Frontal cortex (tissue), 4 donors: ENCODE measurements at places on chromosomes 4 and X.

GRCh38 chrX:7168371-7168770 lies 20.4 kb upstream of the PUDP start:
- DNase-seq = no peak

DNA sequence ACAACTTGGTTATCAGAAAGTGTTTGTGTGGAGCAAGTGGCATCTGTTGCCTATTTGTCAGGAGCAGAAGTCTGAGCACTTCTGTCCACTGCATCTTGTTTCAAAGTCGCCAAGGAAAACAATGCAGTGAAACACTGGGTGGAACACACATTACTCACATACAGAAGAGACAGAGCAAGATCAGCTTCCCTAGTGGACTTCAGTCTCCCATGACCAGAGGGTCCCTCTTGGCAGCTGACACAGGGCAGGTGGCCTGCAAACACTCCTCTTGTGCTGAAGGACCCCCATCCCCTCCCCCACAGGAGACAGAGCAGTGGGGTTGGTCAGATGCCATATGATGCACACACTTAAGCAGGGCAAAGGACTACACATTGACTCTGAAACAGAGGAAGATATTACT lies 3.6 kb upstream of the BBS12 start:
- DNase-seq = no peak

DNA sequence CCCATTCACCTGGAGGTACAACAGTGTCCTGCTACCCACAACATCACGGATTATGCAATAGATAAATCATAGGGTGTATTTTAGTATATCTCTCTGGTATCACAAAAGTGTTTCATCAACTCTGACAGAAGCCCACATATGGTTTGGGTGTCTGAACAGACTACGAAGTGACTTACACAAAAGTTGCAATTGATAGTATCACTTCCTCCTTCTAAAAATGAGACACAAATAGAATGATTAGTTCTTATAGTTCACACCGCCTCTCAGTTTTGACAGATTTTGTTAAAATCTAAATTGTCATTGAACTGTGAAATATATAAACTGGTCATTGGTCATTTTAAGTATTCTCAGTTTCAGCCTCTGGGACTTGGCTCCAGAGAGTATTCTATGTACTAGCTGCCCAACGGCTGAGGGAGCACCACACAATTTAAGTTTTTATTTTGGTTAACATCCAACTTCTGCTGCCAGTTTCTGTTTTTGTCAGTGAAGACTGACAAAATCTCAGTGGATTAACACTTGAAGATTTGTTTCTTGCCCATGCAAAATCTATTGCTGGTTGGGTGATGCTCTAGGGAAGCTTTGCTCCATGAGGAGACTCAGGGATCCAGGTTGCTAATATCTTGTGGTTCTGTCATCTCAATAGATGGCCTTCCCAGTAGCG lies 113.8 kb upstream of the PUDP start:
- DNase-seq = no peak

DNA sequence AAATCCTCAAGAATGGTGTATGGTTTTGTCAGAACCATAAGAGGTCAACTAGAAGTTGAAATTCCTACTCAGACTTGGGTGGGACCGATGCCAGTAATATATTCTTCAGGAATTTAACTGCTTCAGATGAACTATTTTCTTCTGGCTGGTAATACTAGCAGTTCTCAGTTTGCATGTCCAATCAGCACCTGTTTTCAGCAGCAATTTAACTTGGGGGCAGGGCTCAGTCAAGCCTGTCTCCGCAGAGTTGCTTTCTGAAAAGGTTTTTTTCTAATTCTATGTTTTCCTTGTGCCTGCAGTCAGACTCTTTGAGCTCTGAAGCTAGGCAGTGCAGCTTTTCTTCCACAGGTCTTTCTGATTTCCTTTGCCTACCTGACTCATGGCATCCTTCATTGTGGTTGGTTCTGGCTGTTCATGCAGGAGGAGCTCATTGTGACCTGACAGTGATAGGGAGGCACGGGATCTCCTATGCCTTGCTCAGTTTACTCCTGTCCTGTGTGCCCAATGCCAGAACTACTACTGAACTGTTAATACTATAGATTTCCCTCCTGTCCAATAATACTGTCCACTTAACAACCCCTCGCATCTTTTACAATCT lies 17.3 kb upstream of the FMR1 start:
- DNase-seq = no peak

GRCh38 chr4:46793036-46793435 lies 116.0 kb downstream of the COX7B2 start:
- no peak for DNase-seq

GRCh38 chrX:85243761-85244449 lies at the start of the genes SATL1 and ZNF711:
SATL1 (minus strand) TSS chrX:85243779; CDS start chrX:85108968, 134,811 bp downstream.
ZNF711 (plus strand) TSS chrX:85243991; CDS start chrX:85247573, 3,582 bp downstream.
- peak; percentile 57 for DNase-seq

DNA sequence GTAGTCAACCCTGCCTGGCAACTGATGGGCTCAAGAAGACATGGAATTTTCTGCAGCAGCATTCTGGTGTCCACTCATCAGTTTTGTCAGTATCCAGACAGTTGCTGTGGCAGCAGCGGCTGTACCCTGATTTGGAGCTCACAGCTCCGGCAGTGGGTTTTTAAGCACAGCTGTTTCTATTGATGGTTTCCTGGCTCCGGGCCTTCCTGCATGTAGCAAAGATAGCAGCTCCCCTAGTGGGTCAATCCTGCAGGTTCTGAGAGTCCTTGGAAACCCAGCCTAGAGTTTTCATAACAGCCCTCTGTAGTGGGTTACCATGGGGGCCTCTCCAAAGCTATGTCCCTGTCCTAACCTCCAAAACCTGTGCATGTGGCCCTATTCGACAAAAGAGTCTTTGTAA lies 84.0 kb upstream of the ATP6AP2 start:
- DNase-seq = no peak

DNA sequence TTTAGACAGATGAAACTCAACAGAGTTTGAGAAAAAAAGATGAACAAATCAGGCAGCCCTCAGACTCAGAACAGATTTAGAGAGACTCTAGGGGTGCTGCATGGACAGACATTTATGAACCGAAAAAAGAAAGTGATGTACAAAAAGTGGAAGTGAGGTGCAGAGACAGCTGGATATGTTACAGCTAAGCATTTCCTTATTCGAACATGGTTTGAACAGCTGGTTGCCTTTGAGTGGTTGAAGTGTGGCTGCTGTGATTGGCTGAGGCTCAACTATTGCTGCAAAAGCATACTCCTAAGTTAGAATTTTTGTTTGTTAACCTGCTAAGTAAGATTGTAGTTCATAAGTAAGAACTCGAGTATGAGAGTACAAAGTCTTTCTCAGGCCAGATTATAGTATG lies 331.5 kb upstream of the PABPC4L start:
- DNase-seq = no peak

DNA sequence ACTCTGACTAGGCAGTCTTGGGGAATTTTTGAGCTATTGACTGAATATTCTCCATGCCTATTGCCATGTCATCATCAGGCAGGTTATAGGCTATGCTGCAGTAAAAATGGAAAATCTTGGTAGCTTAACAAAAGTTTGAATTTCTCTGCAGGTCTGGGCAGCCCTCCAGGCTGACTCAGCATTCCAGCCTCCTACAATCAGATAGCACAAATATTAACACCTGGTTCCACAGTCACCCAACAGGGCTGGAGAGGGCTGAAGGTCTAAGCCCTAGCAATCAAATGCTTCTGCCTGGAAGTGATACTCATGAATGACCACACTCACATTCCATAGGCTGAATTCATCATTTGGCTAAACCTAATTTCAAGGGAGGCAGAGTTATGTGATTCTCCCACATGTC lies 9.6 kb upstream of the PPP3CA start:
- DNase-seq = no peak
